Activated CD4-positive, alpha-beta T cell treated with anti-CD3 and anti-CD28 coated beads, Interleukin-2, amount 50 U/mL, for 48 hours (primary cell): ENCODE measurements at places on chromosomes 4 and X.

GRCh38 chr4:168279556-168279955 is 39.0 kb downstream of the DDX60 start:
- no peak for DNase-seq

DNA sequence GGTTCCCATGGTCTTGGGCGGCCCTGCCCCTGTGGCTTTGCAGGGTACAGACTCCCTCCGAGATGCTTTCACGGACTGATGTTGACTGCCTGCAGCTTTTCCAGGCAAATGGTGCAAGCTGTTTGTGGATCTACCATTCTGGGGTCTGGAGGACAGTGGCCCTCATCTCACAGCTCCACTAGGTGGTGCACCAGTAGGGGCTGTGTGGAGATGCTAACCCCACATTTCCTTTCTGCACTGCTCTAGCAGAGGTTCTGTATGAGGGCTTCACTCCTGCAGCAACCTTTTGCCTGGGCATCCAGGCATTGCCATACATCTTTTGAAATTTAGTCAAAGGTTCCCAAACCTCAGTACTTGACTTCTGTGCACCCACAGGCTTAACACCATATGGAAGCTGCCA is 176.1 kb downstream of the DCAF12L1 start:
- DNase-seq = no peak

GRCh38 chrX:107537815-107538214 is 88.4 kb downstream of the FRMPD3 start:
- DNase-seq = peak; percentile 37

DNA sequence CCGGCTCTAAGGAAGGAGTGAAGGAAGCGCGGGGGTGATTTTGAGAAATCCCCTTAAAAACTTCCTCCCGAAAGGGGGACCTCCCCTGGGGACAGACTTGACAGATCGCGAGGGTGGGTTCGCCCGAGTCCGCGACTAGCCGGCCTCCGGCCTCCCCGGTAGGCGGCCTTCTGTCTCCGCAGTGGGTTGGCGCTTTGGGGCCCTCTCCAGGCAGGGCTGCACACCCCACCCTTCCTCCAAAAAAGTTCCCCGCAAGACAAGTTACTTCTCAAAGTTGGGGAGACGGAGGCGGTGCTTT is 24.8 kb downstream of the HOPX start:
- DNase-seq = peak; percentile 68

- DNase-seq = no peak
These were observed 8.5 kb upstream of the ARHGEF38 start for GRCh38 chr4:105543881-105544280.

GRCh38 chrX:13661735-13662288 is 8.9 kb downstream of the TCEANC start:
- DNase-seq = peak; percentile 13

- no peak for DNase-seq
These were observed 42.1 kb downstream of the TEX13B start for GRCh38 chrX:107940095-107940494.

GRCh38 chr4:165864271-165864670 is 8.8 kb upstream of the TLL1 start:
- no peak for DNase-seq

DNA sequence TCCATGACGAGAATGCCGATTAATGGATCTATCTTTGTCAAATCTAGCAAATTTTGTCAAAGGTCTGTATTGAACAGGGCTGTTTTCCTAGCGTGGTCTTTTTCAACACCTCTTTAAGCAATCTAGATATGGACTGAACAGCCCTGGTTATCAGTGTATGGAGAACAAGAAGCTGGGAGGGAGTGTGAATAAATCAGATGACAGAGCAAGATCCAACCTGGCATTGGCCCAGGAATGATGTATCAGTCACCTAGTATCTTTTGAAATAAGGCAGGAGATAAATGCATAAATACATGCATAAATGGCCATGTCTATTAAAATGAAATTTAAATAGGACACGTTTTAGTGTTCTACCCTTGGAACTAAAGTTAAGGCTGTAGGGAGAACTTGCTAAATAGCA is 15.7 kb upstream of the AP1S2 start:
- no peak for DNase-seq

GRCh38 chrX:1239681-1240142 is 27.3 kb upstream of the CRLF2 start:
- DNase-seq = peak; percentile 45

- DNase-seq = no peak
These were observed 136.2 kb downstream of the TBC1D19 start for GRCh38 chr4:26719954-26720552.

GRCh38 chrX:10617999-10618351 is 2.4 kb downstream of the MID1 start:
- DNase-seq = no peak

- DNase-seq = no peak
These were observed 12.9 kb downstream of the TLR10 start for GRCh38 chr4:38769857-38770256.

DNA sequence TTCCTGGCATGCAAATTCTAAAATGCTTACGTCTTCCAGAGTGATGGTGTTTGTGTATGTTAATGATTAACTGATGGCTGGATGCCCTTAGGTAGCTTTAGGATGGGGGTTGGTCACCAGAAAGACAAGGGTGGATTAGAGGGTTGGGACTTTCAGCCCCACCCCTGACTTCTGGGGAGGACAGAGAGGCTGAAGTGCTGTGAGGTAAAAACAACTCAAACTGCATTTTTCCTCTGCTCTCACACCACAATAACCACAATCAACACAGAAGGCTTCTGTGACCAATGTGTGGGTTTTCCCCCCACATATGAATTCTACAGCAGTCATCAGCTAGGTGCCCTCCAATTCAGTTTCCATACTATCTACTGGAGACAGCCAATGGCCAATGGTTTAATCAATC is 18.7 kb upstream of the DDIT4L start:
- DNase-seq = no peak

DNA sequence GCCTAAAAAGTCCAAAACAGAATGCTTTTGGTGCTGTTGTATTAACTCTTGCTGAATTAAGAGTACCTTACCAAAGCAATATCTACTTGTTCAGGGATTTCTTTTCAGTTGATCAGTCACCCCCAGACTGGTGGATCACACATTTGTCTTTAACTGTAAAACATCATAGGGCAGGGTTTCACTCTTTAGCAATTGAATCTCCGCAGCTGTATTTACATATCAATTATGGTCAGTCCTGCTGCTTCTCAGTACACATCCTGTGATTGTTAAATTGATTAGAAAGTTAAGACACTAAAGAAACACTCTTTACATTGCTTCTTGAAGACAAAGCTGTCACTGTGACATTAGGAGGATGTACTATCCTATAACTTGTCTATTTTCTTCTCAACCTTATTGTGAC is 277.1 kb upstream of the ADGRL3 start:
- no peak for DNase-seq

DNA sequence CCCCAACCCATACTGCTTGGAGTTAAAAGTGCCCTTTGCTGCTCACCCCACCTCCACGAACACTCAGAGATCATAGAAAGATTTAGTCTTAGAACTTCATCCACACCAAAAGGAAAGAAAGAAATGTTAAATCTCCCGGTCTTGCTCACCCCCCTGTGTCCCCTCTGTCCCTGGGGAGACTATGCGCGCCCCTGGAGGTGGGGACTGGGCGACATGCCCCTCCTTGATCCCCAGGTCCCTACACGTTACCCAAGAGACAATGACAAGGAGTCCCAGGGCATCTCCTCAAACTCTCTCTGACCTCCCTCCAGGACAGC is 620 bp downstream of the ITM2A start:
- DNase-seq = no peak

- DNase-seq = no peak
These were observed 20.4 kb downstream of the ZNF157 start for GRCh38 chrX:47390780-47391179.

GRCh38 chr4:71241501-71242288 is 97.1 kb upstream of the SLC4A4 start:
- no peak for DNase-seq

DNA sequence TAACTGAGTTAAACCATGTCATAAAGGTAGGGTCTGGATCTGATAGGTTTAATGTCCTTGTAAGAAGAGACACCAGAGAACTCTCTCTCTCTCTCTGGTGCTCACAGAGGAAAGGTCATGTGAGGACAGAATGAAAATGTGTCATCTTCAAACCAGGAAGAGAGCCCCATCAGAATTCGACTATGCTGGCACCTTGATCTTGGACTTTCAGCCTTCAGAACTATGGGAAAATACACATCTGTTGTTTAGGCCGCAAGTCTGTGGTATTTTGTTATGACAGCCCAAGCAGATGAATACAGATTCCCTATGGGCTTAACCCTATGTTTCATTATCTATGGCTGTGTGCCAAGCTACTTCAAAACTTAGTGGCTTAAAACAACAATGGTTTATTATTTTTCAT is 105.5 kb upstream of the DDIT4L start:
- no peak for DNase-seq

DNA sequence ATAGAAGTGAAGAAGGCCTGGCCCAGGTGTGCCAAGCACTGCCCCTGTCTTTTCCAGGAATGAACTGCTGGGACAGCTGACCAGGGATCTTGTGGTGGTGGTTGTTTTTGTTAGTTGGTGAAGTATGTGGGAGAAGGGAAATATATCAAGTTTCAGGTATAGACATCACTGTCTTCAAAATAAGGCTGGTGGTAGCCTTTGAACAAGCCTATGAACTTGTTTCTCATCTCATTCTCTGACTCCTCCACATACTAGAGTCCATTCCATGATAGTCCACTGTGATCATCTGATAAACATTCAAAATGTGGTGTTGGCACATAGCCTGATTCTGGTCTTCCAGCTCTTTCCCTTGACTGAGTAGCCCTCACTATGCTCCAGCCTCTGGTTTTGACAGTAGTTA is 303.7 kb downstream of the CAMK2D start:
- no peak for DNase-seq

DNA sequence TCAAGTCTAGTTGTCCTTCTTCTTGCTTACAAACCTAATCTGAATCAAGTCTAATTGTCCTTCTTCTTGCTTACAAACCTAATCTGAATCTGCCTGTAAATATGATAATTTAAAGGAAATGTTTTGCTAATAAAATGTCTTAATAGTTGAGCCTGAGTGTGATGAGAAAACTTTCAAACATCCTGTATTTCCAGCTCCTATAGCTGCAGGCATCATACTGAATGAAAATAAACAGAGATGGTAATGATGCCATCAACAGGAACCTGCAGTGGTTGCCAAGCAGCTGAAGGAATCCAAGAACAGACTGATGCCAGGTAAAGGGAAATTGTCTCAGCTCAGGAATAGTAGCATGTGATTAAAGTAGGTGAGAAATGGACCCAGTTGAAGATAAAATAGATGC is 156.1 kb upstream of the IRS4 start:
- no peak for DNase-seq

DNA sequence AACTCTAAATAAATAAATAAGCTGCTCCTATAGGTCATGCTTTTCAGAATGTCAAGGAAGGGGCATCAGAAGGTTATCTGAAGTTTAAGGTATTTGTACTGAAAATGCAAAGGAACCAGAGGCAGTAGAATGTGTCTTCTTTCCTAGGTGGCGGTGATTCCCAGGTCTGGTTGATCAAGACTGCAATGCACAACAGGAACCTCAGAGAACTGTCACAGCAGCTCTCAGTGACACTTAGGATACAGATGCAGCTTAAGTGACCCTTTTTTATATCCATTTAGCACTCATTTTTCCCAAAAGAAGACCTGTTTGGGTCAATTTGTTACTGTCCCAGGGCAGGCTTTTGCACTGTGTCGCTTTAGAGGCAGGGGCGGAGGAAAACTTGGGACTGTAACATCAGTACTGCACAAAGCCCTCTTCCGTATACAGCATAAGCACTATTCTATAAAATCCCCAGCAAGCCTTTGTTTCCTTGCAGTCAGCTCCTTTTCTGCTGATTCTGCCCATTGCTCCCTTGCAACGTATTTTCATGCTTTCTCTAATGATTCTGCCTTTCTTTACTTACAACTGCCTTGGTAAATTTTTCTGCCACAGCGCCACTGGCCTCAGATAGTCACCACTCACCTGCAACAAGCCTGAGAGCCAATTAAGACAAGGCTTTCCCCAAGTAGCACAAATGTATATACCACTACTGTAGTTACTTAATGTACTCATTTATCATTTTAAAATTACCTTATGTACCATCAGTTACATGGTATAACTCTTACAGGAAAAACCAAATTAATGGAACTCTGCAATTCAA is 1.5 kb upstream of the MND1 start:
- no peak for DNase-seq

- no peak for DNase-seq
These were observed 86.4 kb downstream of the ANKRD17 start for GRCh38 chr4:73172161-73172560.

GRCh38 chrX:104347860-104348259 is 93.1 kb upstream of the ESX1 start:
- DNase-seq = no peak

GRCh38 chr4:92253986-92254671 is 49.6 kb upstream of the GRID2 start:
- no peak for DNase-seq

DNA sequence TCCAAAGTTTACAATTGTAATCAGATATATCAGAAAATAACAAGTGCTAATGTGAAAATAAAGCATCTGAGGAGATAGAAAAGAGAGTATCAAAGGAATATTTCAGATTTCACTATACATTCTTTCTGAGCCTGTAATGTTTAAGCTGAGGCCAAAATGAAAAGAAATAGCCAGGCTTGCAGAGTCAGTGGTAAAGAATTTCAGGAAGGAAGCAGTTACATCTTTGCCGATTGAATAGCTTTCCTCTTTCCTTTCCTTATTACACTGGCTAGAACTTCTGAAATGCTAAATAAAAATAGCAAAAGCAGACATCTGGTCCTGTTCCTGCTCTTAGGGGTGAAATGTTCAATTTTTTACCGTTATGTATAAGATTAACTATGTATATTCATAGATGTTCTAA is 1441.6 kb upstream of the PCDH7 start:
- DNase-seq = no peak

DNA sequence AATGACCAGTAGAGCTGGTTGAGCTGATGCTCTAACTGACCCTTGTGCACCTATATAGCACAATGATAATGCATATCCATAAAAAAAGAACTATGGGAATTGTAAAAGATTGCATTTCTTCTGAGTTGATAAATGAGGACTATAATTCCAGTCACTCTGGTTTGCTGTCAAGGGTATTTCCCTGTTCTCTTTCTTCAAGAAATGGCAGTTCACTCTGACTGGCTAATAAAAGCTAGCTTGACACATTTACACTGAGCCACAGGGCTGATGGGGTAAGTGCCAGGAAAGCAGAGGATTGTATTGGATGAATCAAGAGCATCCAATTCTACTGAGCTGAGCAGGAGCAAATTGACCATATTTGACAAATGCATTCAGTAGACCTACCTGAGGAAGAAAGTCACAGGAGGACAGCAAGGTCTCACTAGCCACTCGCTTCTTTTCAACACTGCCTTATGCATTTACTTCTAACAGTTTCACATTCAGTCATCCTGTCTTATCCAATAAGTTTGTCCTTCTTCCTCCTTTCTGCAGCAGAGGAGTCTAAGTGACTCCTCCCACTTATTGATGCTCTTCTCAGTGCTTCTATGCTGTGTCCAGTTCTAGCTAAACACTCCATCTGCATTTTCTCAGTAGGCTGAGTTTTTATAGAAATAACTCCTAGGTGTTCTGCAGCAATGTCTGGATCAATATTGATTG is 43.0 kb downstream of the RBMX2 start:
- no peak for DNase-seq
